ENCODE measurements at places on chromosomes 6 and 20.
A peak's percentile ranks its signal among the peaks of the same experiment; 100 is the strongest.

- no peak for DNase-seq
These were observed 94.0 kb upstream of the SLC2A12 start for GRCh38 chr6:134146268-134147033.

- DNase-seq, result no peak
These were observed 222.2 kb downstream of the UST start for GRCh38 chr6:148968771-148969602.

- DNase-seq, result no peak
These were observed 66.6 kb upstream of the ADGRF4 start for GRCh38 chr6:47631797-47632196.

DNA sequence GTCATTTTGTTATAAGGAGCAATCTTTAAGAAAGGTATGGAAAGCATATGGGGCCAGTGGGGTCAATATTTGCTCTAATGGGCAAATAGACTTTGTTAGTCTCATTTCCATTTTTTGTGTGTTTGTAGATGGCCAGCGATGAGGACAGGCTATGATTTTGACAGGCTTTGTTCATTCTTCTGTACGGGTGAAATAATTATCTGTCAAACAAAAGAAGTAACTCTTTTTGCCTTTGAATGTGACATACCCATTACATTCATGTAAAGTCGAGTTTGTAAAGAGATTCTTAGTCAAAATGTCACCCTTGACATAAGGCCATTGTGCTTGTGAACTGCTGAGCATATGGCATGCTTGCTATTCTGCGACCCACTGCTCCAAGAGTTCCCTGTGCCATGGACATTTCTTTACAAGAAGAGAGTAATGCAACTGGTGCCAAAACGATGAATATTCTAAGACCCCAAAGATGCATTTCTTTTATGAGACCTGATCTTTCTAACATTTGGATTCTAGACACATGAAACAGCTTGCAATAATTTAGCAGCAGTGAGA lies 38.2 kb upstream of the JAG1 start:
- DNase-seq, result no peak

DNA sequence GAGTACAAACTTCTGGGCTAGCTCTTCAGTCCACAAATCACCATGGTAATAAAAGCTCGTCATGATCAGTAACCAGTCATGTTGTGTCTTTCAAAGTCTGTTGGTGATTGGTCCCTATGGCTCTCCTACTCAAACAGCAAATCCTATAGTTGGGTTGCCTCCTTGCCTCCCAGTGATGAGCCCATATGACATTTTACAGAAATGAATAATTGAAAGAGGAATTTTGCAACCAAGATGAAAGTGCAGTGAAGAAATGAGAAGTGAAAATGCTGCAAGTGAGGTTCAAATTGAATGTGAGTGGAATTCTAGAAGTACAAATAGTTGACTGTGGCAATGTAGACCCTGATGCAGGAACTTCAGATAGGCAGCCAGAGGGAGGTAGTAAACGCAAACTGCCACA lies 5.1 kb upstream of the SIRPD start:
- DNase-seq, result no peak

DNA sequence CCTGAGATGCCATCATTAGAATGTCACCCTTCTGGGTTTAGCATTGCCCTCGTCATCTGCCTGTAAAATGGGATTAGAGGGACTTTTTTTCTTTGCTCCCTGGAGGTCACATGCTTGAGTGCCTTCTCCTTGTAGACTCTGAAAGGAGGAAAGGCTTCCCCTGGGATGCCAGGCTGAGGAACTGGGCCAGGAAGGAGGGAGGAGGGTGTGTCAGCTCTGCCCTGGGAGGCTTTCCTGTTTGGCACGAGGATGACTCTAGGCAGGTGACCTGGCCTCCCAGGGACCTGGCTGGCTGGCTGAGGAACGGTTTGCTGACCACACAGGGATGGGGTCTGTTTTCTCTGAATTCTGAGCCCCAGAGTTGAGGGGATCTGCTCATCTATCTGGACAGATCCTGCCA lies 137.9 kb upstream of the RNF24 start:
- no peak for DNase-seq

DNA sequence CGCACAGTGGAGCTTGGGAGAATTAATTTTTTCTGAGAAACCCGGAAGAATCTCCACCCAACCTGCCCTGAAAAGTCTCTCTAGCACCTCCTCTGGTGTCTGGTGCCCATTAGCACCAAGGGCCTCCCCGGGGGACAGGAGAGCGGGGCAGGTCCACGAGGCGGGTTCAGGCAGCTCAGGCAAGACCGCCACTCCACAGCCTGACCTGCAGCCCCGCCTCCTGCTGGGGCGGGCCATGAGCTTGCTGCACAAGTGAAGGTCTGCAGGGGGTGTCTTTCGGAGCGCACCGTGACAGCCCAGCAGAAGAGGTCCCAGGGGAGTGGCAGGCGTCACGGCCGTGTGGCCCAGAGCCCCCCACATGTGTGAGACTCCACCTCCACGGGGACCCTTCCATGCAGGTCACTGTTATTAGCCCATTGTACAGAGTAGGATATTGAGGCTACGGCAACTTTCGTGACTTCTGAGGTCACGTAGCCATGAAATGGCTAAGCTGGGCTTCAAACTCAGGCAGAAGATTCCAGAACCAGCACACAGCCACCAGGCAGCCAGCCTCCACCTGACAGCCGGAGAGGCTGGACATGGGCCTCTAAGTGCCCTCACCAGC lies 63.9 kb upstream of the SLCO4A1 start:
- DNase-seq, result no peak

DNA sequence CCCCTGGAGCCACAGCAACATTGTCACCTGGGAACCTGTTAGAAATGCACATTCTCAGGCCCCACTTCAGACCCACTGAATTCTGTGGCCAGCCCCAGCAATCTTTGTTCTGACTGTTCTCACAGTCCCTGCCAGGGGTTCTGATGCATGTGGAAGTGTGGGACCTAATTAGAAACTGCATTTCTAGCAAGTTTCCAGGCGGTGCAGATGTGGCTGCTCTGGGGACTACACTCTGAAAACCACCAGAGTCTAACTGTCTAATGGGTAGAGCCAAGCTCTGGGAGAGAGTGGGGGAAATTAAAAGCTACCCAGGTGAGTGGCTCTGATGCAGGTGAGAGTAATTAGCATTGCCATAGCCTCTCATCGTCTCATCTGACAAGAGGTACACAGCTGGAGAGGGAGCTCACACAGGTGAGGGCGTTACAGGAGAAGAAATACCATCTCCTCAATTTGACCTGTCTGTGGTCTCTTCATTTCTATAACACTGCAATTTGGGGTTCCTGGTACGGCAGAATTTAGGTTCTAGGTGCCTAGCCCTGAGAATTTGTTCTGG lies 66.0 kb downstream of the SNX5 start:
- no peak for DNase-seq

DNA sequence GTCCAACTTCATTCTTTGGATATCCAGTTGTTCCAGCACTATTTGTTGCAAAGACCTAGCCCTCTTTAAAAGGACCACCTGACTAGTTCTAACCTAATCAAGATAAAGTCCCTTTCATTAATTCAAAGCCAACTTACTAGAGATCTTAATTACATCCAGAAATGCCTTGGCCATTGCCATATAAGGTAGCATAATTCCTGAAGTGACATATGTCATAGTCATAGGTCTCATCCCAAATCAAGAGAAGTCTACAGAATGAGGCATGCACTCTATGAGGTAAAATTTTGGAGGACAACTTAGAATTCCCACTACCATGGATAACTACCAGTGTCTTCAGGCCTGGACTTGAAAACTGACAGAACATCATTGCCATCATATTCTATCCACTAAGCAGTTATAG lies 420.4 kb upstream of the ID4 start:
- DNase-seq, result no peak

GRCh38 chr6:119952696-119953095 lies 603.1 kb upstream of the MAN1A1 start:
- DNase-seq, result no peak

DNA sequence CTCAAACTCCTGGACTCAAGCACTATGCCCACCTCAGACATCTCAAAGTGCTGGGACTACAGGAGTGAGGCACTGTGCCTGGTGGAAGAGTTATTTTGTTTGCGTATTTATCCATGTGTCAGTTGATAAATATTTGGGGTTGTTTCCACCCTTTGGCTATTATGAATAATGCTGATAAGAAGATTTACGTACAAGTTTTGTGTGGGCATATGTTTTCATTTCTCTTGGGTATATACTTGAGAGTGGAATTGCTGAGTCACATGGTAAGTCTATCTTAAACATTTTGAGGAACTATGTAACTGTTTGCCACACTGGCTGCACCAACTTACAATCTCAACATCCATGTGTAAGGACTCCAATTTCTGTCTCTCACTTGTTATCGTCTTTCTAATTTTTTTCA lies 200.3 kb downstream of the RNGTT start:
- DNase-seq, result no peak

GRCh38 chr6:39190545-39191235 lies 38.6 kb downstream of the KCNK5 start:
- no peak for DNase-seq

DNA sequence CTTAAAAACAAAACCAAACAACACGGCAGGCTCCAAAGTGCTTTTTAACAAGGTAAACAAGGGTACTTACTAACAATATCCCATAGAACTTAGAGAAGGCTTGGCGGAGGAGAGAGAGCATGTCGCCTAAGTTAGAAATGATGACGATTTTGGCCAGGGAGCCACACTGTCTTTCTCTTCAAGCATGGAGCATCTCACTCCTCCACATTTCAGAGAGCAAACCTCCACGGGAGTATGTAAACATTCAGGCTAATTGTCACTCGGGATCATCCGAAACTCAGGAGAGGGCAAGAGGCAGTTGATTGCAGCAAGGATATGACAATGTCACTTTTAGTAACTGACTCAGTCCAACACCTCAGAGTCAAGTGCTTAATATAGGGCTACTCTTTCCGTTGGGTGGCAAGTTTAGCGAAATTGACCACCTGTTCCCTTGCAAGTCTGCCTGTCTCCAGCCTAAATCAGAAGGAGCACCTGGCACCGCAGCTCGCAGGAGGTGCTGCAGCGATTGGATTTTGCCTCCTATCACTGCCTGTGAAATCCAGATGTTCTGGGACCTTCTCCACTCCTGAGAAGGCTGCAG lies 65.8 kb upstream of the RPS6KA2 start:
- DNase-seq, result no peak

DNA sequence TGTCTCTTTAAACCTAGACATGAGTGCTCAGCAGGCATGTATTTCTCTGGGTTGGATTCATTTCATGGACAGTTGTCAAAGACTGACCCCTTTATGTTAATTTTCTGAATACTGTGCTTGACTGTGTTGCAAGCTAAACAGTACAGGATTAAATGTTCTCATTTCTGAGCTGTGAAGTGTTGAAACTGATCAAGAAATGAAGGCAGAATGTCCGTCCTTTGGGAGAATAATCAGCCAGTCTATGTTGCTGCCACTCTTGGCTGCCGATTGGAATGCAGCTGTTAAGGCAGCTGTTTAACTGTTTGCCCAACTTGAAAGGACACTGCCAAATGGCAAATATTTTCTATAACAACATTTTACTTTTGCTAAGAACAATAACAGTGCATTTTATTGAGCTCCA lies 87.3 kb downstream of the CEP57L1 start:
- no peak for DNase-seq

GRCh38 chr6:150592377-150592995 lies 7.2 kb upstream of the PLEKHG1 start:
- DNase-seq, result peak; percentile 40

DNA sequence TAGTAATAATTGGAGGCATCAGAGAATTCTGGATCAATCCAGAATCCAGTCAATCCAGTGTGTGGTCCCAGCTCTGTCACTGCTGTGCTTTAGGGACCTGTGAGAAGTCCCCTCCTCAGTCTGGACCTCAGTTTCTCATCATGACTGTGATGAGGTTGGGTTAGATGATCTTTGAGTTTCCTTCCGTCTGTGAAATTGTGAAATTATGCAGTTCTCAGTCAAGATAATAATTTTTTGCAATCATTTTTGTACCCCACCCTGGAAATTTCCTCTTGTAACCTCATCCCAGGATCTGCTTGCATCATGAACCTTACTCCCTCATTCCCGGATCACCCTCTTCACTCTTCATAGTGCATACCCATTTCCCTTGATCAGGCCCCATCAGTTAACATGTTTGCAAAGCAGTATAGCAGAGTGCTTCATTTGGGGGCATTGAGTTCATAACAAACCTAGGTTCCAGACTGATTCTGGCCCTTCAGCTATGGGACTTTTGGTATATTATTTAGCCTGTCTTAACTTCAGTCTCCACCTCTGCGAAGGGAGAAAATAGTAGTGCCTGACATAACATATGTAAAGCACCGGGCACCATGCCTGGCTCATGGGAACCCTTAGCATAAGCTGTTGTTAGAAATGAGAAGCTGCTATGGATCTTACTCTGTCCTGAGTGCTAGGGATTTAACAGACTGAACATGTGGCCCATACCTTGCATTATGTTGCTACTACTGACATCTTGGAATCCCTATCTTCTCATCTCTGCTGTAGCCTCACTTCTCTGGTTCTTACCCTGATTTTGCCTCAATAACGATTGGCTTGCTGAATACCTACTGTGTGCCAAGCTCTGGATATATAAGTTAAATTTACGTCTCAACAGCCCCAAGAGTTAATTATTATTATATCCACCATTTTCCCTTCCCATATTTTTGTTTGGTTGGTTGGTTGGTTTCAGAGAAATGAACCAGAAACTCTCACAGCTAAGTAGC lies 1.3 kb downstream of the ZNF76 start:
- DNase-seq, result no peak

DNA sequence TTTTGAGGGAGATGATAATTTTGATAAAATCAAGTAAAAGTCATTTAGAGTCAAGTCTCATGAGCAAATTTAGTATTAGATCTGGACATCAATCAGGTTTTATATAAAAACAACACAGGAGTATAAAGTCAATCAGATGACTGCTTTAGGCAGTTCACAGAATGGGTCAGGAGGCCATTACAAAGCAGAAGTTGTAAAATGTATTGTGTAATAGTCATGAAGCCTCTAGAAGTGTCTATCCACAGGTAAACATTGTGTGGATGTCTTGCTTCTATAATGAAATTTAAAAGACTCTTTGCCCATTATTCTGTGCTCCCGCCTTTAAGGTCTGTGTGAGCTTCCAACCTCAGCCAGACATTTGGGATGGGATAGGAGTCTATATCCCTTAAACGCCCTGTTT lies 28.8 kb downstream of the MAP7 start:
- DNase-seq, result no peak

DNA sequence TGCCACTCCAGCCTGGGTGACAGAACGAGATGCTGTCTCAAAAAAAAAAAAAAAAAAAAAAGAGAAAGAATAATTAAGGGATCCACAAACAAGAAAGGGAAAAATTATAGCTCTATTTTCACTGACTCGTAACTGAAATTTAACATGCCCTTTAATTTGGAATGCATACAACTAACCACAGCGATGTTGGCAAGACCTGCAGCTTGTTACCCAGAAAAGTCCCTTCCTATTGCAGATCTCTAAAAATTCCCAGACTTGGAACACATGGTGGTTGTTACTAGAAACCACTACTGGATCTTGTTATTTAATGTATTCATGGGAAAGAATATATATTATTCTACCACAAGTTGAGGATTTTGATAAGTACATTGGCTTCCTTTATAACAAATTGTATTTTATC lies 27.8 kb upstream of the SMIM28 start:
- DNase-seq, result no peak

DNA sequence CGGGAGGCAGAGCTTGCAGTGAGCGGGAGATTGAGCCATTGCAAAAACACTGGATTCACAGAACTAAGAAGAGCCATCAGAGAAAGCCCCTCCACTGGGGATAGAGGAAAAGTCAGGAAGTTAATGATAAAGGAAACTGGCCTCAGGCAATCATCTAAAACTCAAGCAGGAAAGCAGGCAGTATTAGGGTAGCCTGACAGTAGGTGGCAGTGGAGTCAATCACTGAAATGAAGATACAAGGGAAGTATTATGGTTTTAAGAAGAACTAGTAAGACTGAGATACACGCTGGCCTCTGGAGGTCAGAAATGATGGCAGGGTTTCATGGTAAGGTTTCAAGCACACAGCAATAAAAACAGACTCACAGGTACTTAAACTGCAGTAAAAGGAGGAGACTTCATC lies 578.3 kb downstream of the HACE1 start:
- no peak for DNase-seq
